ENCODE measurements at places on chromosomes 11 and 22.
A peak's percentile ranks its signal among the peaks of the same experiment; 100 is the strongest.

GRCh38 chr11:8786933-8787332 lies 104.3 kb downstream of the RPL27A start:
- DNase-seq: no peak

GRCh38 chr11:58927393-58928106 lies 11.7 kb upstream of the GLYATL1 start:
- peak; percentile 17 for DNase-seq

- no peak for DNase-seq
These were observed 17.0 kb downstream of the ATXN10 start for GRCh38 chr22:45688600-45689080.

DNA sequence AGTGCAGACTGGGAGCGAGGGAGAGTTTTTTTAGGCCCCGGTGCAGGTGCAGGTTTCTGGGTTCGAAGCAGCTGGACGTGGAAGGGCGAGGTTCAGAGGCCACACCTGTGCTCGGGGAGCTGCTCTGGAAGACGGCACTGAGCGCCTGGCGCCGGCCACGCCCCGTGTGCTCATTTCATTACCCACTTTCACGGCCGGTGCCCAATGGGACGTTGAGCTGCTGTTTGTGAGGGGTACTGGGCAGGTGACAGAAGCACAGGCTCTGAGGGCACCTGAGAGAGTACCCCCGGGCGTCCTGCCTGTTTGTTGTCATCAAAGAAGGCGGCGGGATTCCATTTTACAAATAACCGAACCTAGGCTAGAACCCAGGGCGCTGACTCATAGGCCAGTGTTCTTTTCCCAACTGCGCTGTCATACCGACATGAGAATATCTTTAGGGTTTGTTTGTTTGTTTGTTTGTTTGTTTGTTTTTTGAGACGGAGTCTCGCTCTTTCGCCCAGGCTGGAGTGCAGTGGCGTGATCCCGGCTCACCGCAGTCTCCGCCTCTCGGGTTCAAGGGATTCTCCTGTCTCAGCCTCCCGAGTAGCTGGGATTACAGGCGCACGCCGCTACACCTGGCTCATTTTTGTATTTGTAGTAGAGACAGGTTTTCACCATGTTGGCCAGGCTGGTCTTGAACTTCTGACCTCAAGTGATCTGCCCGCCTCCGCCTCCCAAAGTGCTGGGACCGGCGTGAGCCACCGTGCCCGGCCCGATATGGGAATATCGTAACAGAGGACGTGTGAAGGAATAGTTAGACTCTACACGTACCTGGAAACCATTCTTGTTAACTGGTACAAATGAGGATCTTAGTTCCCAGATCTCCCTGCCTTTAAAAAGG lies 16.6 kb upstream of the SPTBN2 start:
- DNase-seq: peak; percentile 97

DNA sequence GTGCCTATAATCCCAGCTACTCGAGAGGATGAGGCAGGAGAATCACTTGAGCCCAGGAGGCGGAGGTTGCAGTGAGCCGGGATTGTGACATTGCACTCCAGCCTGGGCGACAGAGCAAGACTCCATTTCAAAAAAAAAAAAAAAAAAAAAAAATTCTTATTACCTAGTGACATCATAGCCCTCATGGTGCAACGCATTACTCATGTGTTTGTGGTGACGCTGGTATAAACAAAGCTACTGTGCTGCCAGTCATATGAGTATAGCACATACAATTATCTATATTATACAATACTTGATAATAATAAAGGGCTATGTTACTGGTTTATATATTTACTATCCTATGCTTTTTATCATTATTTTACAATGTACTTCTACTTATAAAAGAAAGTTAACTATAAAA lies 41.2 kb downstream of the OR2AT4 start:
- DNase-seq: no peak

DNA sequence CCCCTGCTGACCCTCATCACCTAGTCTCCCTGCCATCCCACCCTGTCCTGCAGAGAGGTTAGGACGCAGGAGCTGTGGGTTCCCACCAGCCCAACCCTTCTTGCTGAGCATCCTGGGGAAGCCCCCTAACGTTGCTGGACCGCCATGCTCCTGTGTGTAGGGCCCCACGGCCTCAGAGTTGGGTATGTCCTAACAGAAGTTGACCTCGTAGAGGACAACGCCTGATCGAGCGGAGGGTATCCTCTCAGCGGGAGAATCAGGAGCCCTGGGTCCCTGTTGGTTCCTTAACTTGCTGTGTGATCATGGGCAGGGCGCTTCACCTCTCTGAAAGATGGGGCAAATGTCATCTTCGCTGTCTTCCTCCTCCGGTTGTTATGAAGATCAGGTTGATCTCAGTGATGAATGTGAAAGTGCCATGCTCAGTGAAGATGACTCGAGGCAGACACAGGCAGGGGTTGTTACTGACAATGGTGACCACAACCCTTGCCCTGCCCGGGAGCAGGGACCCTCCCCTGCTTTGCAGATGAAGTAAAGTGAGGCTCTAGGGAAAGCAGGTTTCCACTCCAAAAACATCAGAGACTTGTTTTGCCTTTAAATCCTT lies 19.3 kb upstream of the CD5 start:
- no peak for DNase-seq
